Bladder microvascular endothelial cell (primary cell): ENCODE measurements at places on chromosomes 12 and 14. TPM values are rescaled to one million over a fixed set of nuclear protein-coding genes. Genes with fewer than 3 reads are reported as not detected.

Gene IRAK3
- total RNA-seq, result 5.7 and 13.3 TPM in 2 replicates

Gene APOLD1
- 15.5 and 22.0 TPM in 2 replicates for total RNA-seq

Gene IL25
- total RNA-seq, result not detected in 2 replicates

Gene ARHGEF25
- total RNA-seq, result under 0.01 and 2.5 TPM in 2 replicates

Gene CD4
- total RNA-seq, result not detected in 2 replicates

Gene APOF
- total RNA-seq, result not detected in 2 replicates

Gene ORAI1
- 13.1 and 18.6 TPM in 2 replicates for total RNA-seq

Gene CDC42BPB
- 76.4 and 175 TPM in 2 replicates for total RNA-seq

Gene RNASE13
- total RNA-seq, result not detected in 2 replicates

Gene KHNYN
- total RNA-seq, result 50.0 and 63.4 TPM in 2 replicates
